ENCODE measurements at places on chromosomes 11 and 22.

- peak overlapping the region; percentile 94 for H3K27ac ChIP-seq
- H3K4me3 ChIP-seq, result peak overlapping the region; percentile 95
- H3K36me3 ChIP-seq, result peaks cover 7% of the 10 kb centered on the region
- DNase-seq, result peak; percentile 87
- H3K27me3 ChIP-seq, result no peaks in the 10 kb centered on the region
- H3K4me1 ChIP-seq, result peaks cover 54% of the 10 kb centered on the region
Observed at GRCh38 chr11:14905104-14906033, 13.3 kb upstream of the CYP2R1 start.

DNA sequence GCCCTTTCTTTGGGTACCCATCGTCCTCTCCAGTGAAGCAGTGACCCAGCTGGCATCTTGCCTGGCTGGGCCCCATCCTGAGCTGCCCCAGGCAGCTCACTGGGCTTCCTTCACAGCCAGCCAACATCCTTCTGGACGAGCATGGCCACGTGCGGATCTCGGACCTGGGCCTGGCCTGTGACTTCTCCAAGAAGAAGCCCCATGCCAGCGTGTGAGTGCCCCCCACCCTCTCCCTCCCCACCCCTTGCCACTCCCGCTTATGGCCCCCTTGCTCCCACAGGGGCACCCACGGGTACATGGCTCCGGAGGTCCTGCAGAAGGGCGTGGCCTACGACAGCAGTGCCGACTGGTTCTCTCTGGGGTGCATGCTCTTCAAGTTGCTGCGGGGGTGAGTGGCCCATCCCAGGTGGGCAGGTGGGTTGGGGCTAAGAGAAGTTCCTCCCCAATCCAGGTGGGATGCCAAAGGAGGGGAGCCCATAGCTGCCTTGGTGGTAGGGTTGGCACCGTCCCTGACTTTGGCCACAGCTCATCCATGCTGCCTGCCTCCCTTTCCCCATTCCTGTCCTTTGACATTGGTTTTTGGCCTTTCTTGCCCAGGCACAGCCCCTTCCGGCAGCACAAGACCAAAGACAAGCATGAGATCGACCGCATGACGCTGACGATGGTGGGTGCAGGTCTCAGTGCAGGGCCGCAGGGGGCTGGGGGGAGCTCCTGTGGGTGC is 6.8 kb upstream of the ANKRD13D start:
- peaks cover 74% of the 10 kb centered on the region for H3K4me1 ChIP-seq
- peak overlapping the region; percentile 57 for H3K27ac ChIP-seq
- no peaks in the 10 kb centered on the region for H3K27me3 ChIP-seq
- no peak for DNase-seq

DNA sequence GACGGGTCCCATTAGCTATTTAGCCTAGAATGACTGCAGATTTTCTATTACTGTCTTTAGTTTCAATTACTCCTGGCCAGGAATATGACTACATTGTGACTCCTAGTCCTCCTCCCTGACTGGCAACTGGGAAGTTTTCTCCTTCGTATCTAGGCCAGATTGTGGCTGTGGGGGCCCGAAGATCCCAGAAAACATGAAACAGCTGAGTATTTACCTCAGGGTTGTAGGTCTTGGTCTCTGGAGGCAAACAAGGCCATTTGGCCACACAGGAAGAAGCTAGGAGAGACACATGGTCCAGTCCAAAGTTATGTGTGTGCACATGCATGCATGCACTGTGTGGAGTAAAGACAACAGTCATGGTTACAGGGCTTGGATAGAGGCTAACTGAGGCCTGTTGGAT is 10.2 kb upstream of the GDPD4 start:
- no peak overlapping the region for H3K4me3 ChIP-seq
- H3K36me3 ChIP-seq, result no peaks in the 10 kb centered on the region
- peaks cover 10% of the 10 kb centered on the region for H3K27me3 ChIP-seq
- no peak overlapping the region for H3K27ac ChIP-seq
- no peak for DNase-seq
- no peaks in the 10 kb centered on the region for H3K4me1 ChIP-seq

GRCh38 chr11:68379206-68379605 is 66.8 kb downstream of the LRP5 start:
- DNase-seq, result no peak
- no peak overlapping the region for H3K4me3 ChIP-seq
- H3K36me3 ChIP-seq, result peaks cover 1% of the 10 kb centered on the region
- H3K4me1 ChIP-seq, result peaks cover 50% of the 10 kb centered on the region

DNA sequence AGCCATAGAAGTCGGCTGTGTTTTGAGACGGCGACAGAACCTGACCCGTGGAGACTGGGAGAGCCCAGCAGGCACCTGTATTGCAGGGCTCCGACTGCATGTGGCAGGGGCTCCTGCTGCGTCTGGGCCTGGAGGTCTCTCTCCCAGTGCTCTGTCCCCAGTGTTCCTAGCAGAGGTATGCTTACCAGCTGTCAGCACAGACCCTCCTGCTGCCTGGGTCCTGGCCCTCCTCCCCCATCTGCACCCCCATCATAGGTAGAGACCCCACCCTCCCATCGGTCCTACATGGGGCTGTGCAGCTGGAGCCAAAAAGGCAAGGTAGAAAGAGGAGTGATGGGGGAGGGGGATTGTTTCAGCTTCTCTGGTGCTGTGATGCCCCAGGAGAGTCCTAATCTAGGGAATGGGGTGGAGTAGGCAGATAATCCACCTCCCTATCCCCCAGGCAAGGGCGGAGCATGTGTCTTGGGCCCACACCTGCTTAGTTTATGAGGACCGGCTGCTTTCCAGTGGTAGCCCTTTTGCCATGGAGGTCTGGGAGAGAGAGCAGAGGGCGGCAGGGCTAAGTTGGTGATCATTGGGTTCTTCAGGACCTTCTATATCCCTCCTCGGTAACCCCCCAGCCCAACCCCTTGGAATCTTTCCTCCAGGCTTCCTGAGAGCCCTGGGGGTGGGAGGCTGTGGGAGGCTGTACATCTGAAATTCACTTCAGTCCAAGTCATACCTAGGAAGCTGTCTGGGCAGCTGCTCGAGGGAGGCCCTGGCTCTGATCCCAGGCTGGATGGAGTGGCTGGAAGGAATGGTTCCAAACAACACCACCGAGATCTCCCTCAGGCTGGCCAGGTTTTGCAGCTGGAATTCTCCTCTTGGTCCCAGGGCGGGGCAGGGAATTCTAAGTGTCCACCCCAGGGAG is 5.3 kb downstream of the SLC7A4 start:
- no peak overlapping the region for H3K27ac ChIP-seq
- no peak for DNase-seq
- peaks cover 14% of the 10 kb centered on the region for H3K4me1 ChIP-seq
- H3K27me3 ChIP-seq, result peaks cover 18% of the 10 kb centered on the region
- H3K4me3 ChIP-seq, result no peak overlapping the region

DNA sequence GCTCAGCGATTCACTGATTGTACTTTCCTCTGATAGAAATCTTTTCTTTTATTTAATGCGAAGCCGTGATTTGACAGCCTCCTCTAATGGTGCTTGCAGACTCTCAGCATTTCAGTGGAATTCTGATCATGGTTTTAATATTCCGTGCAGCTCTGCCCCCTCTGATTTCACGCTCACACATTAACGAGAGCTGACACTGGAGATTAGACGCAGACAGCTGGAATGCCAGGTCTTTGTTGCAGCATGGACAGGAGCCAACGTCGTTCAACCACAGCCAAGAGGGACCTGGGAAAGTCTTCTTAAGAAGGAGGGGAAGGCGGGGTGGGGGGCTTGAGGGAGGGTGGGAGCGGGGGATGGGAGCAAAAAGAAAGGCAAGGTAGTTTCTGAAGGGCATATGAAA is 186.4 kb downstream of the BLID start:
- no peak overlapping the region for H3K27ac ChIP-seq
- H3K4me3 ChIP-seq, result no peak overlapping the region

DNA sequence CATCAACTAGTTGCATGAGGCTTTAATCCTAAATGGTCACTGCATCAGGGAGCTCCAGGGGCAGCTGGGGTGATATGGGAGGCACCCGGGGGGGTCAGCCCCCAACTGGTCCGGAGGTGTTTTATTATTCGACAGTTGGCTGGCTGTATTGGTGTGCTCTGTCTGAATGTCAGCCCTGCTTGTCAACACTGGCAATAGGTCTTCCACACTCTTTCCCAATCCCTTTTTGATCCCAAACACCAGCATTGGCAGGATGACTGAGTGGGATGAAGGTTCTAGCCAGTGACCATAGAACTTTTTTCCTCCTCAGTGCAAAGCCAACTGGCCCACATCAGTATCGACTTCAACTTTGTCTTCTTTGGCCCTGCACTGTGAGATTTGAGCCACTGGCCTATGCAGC is 8.9 kb upstream of the LDLRAD3 start:
- H3K27ac ChIP-seq, result no peak overlapping the region
- DNase-seq, result no peak
- no peaks in the 10 kb centered on the region for H3K4me1 ChIP-seq
- no peak overlapping the region for H3K4me3 ChIP-seq
- H3K27me3 ChIP-seq, result peaks cover 16% of the 10 kb centered on the region

DNA sequence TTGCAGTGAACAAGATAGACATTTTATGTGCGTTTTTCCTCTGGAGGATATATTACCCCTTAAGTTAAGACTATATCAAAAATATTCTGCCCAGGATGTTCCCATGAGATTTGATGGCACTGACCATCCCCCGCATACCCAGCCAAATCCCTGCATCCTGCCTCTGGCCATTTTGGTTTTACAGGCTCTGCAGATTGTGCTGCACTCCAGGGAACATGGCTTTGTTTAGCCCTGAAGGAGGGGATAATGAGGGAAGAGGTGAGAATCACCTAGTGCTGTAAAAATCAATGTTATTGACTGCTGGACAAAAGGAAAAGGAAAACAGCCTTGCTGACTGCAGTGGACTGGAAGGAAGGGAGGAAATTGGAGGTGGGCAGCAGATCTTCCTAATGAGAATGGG is 717.4 kb downstream of the DLG2 start:
- H3K36me3 ChIP-seq, result no peaks in the 10 kb centered on the region
- no peak overlapping the region for H3K27ac ChIP-seq
- H3K4me3 ChIP-seq, result no peak overlapping the region
- no peaks in the 10 kb centered on the region for H3K4me1 ChIP-seq
- H3K27me3 ChIP-seq, result no peaks in the 10 kb centered on the region

- DNase-seq, result no peak
- no peak overlapping the region for H3K4me3 ChIP-seq
- no peaks in the 10 kb centered on the region for H3K36me3 ChIP-seq
- no peaks in the 10 kb centered on the region for H3K4me1 ChIP-seq
Observed at GRCh38 chr11:23990346-23991164, 506.3 kb upstream of the LUZP2 start.

- no peaks in the 10 kb centered on the region for H3K4me1 ChIP-seq
- DNase-seq, result no peak
- no peaks in the 10 kb centered on the region for H3K27me3 ChIP-seq
Observed at GRCh38 chr22:46229701-46230100, 20.4 kb downstream of the CDPF1 start.
